WTC11 (cell line): ENCODE measurements at places on chromosomes 2 and 18. TPM values are rescaled to one million over a fixed set of nuclear protein-coding genes. Genes with fewer than 3 reads are reported as not detected.

Gene RAMP1
- 0.62 to 1.2 TPM (median 1.0 TPM) in 3 replicates for total RNA-seq

Gene SERPINB12
- not detected in 3 replicates for total RNA-seq

Gene CCDC141
- total RNA-seq = 8.5 to 10.2 TPM (median 8.8 TPM) in 3 replicates

Gene RNF125
- 13.8 to 14.9 TPM (median 14.4 TPM) in 3 replicates for total RNA-seq

Gene GNLY
- 0.44 TPM in 1 of 3 replicates, not detected in the others for total RNA-seq

- DNase-seq = no peak
Measured at GRCh38 chr2:196510246-196510645, 129.3 kb upstream of the CCDC150 start.

DNA sequence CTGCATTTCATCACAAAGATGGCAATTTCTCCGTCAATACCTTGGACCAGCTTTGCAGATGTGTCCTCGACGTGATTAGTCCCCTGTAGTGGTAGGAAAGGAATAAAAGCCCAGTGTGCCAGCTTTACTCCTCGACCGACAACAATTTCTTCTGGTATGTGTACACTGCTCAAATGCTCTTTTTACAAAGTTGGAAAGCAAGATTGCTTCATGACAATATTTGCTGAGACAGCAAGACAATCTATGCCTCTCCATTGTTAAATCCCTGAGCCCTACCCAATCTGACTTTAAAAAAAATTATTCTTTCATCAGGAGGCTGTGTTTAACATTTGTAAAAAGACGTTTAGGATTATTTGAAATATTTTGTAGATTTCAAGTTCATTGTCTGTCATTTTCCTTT is 27.6 kb upstream of the ZEB2 start:
- no peak for DNase-seq

DNA sequence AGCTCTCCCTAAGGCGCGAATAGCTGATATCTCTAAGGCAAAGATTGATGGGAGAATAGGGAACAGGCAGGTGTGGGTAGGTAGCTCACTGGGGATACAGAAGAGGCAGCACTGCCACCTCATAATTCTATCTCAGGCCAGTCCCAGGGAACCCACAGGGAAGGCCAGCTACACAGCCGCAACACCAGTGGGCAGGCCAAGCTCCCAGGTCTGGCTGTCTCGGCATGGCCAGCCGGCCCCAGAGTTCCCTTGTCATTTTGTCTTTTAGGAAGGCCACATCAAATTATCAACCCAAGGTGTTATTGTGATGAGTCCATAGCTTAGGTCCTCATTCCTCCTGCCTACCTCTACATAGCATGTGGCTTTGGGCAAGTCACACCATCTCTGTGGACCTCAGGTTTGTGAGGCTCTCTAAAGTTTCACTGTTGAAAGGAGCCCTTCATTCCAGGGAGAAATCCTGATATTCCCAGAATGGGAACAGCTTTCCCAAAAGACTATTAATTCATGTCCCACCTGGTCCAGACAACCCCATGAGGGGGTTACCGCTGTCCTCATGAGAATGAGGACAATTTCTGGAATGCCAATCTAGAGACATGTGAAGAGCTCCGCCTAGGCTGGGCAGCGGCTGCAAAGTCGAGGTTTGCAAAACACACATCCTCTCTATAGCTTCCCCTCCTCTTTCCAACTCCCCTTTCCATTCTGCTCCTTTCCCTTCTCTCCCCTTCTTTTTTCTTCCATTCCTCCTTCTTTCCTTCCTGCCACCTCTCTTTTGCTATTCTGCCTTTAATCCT is 287.1 kb upstream of the ID2 start:
- DNase-seq = no peak

DNA sequence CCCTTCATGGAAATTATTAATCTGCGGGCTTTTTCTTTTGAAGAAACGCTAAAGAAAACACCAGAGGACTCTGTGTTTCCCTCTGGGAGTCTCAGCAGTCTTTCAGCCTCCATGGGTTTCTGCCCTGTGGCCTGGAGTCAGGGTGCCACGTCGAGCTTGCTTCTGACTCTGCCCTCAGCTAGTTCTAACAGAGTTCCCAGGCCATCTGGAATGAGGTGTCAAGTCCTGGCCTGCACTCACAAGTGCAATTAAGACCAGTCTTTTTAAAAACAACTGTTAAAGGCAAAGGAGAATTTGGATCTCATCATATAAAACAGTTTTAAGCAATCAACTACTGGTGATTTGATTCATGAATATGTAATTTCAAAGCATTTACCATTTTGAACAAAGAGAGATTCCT is 157.3 kb downstream of the RHBDD1 start:
- DNase-seq = no peak

DNA sequence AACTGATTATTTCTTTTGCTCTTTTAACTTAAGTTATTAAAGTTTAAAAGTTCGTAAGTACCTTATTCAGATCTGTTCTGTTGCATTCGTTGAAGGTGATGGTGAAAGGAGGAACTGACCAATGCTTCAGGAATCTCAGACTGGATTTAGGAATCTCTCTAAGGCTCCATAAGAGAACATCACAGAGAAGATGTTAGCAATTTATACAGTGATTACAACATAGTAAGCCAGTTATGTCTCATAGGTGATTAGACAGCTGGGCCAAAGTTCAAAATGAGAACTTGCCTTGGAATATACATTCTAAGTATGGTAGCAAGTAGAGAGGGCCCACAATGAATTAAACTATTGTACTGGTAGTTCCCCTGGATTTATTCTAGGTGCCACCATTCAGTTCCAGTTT is 3.2 kb downstream of the MARS2 start:
- no peak for DNase-seq

- DNase-seq = peak; percentile 81
Measured at GRCh38 chr2:238097988-238098871, 1.9 kb upstream of the ESPNL start.

DNA sequence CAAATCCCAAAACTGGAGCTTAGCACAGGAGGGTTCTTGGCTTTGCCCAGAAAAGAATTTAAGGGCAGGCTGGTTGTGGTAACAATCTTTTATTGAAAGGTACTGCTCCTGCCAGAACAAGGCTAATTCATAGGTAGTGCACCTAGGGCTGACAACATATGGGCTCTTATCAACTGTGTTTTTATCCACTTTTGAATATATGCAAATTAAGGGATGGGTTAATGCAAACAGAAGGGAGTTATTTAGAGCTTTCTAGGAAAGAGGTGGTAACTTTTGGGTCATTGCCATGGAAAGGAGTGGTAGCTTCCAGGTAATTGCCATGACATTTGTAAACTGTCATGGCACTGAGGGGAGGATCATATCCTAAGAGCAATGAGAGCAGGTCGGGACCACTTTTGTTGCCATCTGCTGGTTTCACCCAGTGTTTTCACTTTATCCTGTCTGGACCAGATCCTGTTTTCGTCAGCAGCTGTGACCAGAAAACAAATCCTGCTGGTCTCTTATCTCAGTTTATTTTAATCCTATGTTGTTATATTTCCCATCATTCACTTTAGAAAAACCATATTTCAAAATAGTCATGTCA is 981 bp downstream of the C2orf66 start:
- no peak for DNase-seq

DNA sequence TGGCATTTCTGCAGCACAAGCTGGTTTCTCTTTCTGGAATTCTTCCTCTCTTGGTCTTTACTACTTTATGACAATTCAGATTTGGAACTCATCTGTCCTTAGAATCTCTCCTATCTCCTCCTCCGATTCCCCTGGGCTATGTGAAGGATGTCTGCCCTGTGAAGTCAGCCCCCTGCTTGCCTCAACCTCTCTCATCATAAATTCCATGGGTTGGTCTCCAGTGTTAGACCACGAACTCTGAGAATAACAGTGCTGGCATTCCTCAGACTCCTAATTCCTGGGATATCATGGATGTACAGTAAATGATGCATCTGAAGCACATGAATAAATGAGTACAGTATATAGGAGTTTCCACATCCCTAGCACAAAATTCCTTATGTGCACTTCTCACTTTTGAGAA is 21.0 kb upstream of the CYRIA start:
- no peak for DNase-seq

- no peak for DNase-seq
Measured at GRCh38 chr2:39524061-39524460, 87.0 kb upstream of the MAP4K3 start.

GRCh38 chr2:106044021-106044420 is 150.1 kb downstream of the UXS1 start:
- no peak for DNase-seq

- no peak for DNase-seq
Measured at GRCh38 chr2:45259138-45259537, 249.9 kb upstream of the SIX2 start.

DNA sequence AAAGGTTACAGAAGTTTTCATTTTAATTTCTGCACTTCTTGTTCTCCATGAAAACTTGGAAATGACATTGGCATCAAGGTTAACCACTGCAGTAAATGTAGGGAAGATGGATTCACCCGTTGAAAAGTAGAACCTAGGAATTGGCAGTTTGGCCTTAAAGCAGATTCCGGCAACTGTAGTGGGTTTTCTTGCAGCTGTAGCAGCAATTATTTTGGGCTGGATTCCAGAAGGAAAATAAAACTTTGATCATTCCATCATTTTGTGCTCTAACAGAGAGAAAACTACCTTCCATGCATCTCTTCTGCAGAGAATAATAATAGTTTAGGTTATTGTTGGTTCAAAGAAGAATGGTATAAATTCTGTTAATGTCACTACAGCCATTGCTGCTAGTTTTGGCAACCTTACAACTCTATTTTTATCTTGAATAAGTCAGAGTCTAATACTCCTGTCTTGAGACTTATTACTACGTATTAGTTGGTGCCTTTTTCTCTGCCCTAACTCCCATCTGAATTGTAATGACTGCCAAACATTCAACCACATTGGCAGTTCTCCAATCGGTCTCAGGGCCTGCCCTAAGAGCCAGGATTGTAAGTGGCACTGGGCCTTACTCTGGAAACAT is 178.1 kb upstream of the PIEZO2 start:
- DNase-seq = no peak

GRCh38 chr18:10391506-10391905 is 62.9 kb upstream of the APCDD1 start:
- DNase-seq = no peak

DNA sequence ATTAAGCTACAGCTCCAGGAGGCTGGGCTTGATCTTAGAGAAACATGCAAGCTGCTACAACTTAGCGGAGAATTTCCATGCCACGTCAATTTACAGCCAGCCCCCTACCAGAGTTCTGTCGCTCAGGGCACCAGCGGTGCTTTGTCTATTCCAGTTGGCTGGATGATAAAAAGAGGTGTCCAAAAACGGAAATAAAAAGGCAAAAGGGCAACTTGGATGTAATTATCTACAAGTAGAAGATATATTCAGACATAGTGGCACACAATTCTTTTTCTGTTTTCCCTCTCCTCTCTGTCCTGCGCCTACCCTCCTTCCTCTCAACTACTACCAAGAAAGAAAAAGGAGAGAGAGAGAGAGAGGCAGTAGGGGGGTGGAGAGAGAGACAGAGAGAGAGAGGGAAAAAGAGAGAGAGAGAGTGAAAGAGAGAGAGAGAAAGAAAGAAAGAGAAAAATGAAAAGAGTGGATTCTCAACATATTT is 363 bp upstream of the RFTN2 start:
- peak; percentile 22 for DNase-seq

- no peak for DNase-seq
Measured at GRCh38 chr2:57461624-57462023, 585.0 kb upstream of the VRK2 start.

GRCh38 chr2:134104754-134105153 is 149.1 kb upstream of the MGAT5 start:
- no peak for DNase-seq

- DNase-seq = no peak
Measured at GRCh38 chr18:27636576-27637085, 451.5 kb upstream of the CHST9 start.

DNA sequence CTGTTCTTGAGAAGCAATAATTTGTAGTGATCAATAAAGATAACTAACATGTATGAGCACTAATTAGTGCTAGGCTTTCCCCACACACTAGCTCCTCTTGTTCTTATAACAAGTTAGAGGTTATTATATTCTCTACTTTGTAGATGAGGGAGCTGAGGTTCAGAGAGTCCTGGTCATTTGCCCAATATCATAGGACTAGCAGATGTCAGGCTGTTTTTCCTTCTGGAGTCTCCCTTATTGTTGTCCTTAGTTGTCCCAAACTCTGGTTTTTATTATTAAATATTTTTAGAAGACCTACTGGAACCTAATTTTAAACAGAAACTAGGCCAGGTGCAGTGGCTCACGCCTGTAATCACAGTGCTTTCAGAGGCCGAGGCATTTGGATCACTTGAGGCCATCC is 16.5 kb upstream of the TTC39C start:
- DNase-seq = no peak
